ENCODE measurements at places on chromosomes 7 and 10.

DNA sequence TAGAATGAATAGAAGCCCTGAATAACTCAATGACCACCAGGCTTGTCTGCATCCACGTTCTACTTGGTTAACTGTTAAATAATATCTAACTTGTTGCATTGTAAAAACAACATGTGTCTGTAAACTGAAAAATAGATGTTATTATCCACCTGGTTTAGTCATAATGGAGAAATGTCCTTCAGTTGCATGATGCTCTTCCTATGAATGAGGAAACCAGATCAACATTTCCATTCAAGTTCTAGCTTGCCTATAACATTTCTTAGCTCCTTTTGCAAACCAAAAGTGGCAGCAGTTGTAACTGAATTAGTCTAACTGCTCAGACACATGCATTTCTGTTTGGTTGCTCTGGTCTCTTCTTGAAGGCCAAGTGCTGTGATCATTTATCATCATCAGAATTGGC lies 62.9 kb upstream of the BET1 start:
- no peak for DNase-seq

GRCh38 chr7:67018940-67019339 lies 22.3 kb downstream of the TYW1 start:
- no peak for DNase-seq

DNA sequence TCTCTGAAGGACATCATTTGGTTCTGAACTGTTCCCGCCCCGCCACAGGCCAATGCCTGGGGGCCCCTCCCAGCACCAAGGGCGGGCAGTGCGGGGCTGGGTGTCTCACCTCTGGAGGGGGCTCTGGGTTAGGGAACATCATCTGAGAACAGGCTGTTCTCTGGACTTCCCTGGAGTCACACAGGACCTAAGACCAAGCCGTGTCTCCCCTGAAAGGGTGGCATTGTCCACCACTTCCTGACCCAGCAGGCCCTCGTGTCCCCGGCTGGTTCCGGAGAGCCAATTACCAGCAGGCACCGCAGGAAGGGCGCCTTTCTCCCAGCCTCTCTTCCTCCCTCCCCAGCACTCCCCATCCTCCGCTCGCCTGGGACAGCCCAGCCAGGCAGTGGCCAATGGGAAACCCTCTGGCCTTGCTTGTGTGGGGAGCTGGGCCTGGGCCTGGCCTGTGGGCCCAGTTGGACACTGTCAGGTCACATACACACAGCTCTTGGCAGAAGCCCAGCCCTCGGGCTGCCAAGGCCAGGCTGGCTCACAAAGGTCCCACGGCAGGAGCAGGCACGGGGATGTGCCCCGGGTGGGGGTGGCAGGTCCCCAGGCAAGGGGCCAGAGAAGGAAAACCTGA lies 119.5 kb downstream of the SPDYE5 start:
- DNase-seq, result no peak

- DNase-seq, result no peak
These were observed 29.4 kb upstream of the MAP3K8 start for GRCh38 chr10:30404540-30404939.

GRCh38 chr10:91694170-91694794 lies 61.4 kb upstream of the PPP1R3C start:
- peak; percentile 48 for DNase-seq

GRCh38 chr7:72152161-72153131 lies 259.7 kb downstream of the CALN1 start:
- no peak for DNase-seq

GRCh38 chr10:72334825-72335393 lies 19.8 kb downstream of the DNAJB12 start:
- DNase-seq, result peak; percentile 61

GRCh38 chr10:73406846-73407245 lies 7.0 kb downstream of the ANXA7 start:
- no peak for DNase-seq

- DNase-seq, result no peak
These were observed 60.7 kb downstream of the GPR26 start for GRCh38 chr10:123726836-123727235.

DNA sequence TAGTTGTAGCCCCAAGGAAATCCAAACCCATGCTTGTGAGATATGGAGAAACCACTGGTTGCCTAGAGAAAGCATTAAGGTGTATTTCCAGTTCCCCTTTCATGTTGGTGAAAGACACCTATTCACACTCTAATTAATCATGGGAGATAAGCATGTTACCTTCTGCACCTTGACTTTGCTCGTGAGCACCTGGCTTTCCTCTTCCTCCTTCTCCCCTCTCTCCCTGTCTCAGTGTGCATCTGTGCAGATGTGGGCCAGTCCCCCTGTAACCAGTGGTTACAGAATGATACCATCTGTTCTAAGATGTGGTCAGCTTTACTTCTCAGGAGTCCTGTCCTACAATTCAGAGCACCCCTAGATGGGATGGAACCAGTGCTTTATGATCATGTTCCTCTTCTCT lies 160.6 kb downstream of the LCOR start:
- DNase-seq, result no peak

- DNase-seq, result peak; percentile 83
These were observed 29.7 kb downstream of the STN1 start for GRCh38 chr10:103888113-103888841.

DNA sequence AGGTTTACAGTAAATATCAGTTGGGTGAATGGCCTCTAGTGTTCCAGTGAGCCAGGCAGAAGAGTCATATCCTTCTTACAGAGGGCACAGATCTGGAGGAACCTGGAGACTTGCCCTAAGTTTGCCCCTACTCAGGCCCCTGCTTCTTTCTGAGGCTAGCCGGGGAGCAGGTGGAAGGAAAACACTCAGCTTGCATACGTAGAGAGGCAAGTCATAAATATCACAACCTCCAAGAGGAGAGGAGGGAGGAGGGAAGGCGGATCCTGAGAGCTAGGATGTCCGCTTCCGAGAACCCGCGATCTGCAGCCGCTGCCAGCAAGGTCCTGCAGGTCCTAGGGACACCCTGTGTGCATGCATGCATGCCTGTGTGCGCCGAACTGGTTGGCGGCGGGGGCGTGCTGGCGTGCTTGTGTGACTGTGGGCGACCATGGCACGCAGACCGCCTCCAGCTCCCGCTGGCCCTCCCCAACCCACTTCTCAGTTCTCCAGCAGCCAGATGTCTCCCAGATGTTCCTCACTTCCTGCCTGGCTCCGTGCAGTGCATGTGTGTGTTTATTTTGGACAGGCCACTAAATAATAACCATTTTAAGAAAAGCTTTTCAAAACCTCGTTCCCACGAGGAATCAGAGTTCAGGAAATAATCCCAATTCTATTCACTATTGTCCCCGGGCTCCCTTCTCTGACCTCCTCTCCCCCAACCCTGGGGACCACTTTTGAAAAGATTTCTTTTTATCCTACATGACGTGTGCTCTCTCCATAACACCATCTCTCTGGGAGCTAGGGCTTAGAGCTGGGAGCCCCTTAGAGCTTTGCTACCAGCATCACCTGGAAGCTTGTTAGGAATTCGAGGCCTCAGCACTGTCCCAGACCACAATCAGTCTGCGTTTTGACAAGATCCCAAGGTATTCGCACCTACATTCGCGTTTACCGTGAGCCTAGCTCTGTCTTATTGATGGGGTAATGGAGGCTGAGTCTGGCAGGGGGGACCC lies 32.4 kb downstream of the UNC5B start:
- peak; percentile 90 for DNase-seq

Data from fibroblast of upper back skin (primary cell).